ENCODE measurements at places on chromosomes 11 and 22.

DNA sequence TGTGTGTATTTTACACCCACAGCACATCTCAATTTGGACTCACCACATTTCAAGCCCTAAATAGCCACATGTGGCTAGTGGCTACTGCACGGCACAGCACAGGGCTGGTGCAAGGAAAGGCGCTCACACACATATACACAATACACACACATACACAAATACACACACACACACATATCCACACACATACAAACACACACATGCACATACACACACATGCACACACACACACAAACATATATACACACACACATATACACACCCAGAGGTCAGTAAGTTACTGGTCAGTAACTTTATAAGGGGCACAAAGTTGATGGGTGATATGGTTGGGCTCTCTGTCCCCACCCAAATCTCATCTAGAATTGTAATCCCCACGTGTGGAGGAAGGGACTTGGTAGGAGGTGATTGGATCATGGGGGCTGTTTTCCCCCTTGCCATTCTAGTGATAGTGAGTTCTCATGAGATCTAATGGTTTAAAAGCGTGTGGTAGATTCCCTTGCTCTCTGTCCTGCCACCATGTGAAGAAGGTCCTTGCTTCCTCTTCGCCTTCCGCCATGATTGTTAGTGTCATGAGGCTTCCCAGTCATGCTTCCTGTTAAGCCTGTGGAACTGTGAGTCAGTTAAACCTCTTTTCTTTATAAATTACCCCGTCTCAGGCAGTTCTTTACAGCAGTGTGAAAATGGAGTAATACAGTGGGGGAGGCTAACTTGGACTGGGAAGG is 37.6 kb upstream of the DKK3 start:
- no peak for DNase-seq

- DNase-seq: no peak
Observed at GRCh38 chr11:103596315-103596714, 440.1 kb upstream of the DDI1 start.

- no peak for DNase-seq
Observed at GRCh38 chr11:31645747-31646146, 136.2 kb downstream of the ELP4 start.

GRCh38 chr11:67584205-67584880 is 731 bp downstream of the GSTP1 start:
- DNase-seq: no peak

GRCh38 chr22:33865996-33866395 is 54.3 kb downstream of the LARGE1 start:
- no peak for DNase-seq

GRCh38 chr22:49676783-49677494 is 150.7 kb downstream of the BRD1 start:
- DNase-seq: no peak

DNA sequence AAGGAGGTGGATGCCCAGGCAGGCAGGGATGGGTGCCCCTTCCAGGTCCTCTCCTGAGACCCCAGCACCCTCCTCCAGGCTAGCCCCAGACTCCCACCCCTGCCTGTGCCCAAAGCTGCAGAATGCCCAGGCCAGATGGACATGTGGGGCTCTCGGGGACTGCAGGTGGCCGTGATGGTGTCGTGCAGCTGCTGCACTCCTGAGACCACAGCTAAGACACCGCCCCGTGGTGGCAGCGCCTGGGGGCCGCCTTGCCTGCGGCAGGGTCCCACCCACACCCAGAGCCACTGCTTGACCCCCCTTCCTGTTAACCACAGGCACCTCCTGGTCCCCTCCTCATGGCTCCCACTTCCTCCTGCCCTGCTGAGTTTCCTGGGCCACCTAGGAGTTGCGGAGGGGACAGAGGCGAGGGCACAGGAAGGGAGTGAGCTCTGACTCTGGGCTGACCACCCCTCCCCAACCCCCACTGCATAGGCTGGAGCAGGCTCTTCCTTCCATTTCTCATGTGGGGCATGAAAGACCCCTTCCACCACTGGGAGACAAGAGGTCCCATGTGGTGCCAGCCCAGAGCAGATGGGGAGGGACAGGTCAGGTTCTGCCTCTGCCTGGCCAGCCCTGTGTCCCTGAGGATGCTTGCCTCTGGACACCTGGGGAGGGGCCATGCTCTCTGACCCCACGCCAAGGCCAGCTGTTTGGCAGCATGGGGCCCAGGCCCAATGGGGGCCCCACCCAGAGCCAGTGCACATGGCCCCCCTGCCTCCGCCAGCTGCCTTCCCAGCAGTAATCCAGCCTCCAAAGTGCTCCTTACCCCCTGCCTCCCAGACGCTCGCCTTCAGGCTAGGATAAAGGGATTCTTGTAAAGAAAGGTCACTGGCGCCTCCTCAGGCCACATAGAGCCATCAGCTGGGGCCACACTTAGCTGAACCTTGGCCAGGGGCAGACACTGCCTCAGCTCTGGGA is 29.3 kb downstream of the OSBPL5 start:
- no peak for DNase-seq

- no peak for DNase-seq
Observed at GRCh38 chr11:77096591-77097019, 6.0 kb upstream of the OMP start.

- no peak for DNase-seq
Observed at GRCh38 chr11:63814383-63814736, 1.1 kb downstream of the SPINDOC start.
